Activated T-cell treated with anti-CD3 and anti-CD28 coated beads, Interleukin-2, amount 50 U/mL, for 48 hours (primary cell): ENCODE measurements at places on chromosomes 1 and 21.

DNA sequence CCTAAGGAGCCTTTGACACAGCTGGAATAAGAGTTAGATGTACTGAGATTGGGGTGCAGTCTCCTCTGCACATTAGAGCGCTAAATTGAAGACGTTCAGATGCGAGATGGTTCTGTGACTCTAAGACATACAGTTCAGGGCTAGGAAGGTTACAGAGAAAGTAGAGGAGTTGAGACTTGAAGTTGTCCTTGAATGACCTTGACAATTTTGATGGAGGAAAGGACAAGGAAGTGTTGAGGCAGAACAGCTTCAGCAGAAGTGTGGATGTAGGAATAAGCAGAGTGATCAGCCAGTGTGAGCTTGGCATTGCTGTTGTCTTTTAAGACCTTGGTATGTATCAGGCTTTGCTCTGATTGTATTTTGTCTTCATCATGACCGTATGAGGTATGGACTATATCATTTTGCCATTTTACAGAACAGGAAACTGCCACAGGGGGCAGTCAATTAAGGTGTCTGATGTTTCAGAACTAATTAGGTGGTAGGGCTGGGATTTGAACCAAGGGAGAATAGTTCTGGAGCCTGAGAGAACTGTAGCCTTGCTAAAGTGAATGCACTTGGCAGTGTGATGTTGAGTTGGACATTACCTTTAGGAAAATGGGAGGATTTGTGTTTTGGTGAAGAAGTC is 9.2 kb downstream of the TTF2 start:
- no peak for DNase-seq

DNA sequence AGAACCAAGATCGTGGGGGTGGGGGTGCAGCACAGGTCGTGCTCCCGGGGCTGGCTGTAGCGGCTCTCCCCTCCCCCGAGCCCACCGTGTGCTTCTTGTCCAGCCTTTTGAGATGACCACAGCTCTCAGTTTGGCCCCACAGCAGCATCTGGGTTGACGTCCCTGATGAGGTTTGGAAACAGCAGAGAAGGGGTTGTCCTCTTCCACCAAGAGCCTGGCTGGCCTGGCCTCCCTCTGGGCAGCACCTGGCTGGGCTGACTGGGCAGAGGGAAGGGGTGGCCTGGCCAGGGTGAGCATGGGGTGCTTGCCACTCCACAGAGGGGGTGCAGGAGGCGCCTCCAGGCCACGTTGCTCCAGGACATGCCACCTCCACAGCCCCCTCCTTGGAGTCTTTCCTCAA is 61.5 kb downstream of the SKI start:
- DNase-seq, result no peak

DNA sequence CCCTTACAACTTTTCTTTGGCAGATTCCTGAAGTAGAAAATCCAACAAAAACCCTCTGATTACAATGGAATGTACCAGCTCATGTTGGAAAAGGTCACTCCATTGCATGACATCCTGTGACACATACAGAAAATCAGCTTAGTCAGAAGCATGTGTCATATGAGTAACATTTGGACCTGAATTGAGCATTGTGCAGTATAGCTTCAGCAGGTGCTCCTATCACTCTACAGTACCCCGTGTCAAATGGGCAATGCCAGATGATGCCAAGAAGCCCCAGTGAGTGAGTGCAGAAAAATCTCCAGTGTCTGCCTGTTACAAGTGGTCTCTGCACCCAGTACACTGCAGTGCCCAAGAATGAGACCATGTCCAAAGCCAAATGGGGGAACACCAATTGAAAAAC is 129.7 kb upstream of the RUNX1 start:
- DNase-seq, result peak; percentile 45

DNA sequence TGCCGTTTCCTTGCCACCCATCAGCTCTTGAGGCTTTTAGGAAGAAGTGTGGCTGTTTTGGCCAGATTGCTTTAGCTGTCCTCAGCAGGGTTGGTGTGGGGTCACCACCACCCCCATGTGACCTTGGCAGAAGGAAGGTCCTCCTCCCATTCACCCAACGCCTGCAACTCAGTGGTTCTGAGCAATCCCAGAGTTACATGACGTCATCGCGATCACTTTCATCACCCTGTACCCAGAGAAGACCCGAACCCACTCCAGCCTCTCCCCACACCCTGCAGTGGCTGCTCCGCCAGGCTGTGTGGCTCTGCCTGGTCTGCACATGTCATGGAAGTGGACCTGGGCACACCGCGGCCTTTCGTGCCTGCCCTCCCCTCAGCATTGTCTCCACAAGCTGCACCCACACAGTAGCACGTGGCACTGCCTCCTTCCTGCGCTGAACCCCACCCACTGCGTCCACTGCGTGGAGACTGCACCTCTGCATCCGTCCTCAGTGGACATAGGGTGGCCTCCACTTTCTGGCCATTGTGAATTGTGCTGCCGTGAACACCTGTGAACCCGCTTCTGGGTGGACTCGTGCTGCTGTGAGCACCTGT is 16.5 kb downstream of the FAAP20 start:
- DNase-seq, result no peak

DNA sequence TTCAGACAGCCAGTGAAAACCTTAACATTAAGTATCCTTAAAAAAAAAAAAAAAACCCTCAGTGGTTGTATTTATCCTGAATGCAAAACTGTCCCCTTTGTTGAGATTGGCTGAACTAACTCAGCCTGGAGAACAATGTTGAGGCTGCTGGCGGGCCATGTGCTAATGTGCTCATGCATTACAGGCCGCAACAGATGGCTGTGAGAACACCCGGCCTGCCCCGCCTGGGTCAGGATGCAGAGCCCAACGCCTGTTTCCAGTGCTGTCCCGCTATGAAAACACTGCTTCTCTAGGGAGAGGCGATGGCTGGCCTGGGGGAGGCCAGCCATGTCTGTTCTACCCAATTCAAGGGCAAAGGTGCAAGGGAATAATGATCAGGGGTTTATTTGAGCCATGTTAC is 13.8 kb downstream of the OLIG2 start:
- no peak for DNase-seq
